ENCODE measurements at places on chromosomes 2 and 18. TPM values are rescaled to one million over a fixed set of nuclear protein-coding genes. Genes with fewer than 3 reads are reported as not detected.

Gene COBLL1
- 1.1 TPM for total RNA-seq

Gene C1QL2
- not detected for total RNA-seq

Gene NOL4
- not detected for total RNA-seq

Gene PLA2R1
- total RNA-seq = 0.28 TPM

Gene ZDBF2
- total RNA-seq = 16.7 TPM

Gene MYL12B
- total RNA-seq = 692 TPM

Gene FTCDNL1
- total RNA-seq = 0.18 TPM

DNA sequence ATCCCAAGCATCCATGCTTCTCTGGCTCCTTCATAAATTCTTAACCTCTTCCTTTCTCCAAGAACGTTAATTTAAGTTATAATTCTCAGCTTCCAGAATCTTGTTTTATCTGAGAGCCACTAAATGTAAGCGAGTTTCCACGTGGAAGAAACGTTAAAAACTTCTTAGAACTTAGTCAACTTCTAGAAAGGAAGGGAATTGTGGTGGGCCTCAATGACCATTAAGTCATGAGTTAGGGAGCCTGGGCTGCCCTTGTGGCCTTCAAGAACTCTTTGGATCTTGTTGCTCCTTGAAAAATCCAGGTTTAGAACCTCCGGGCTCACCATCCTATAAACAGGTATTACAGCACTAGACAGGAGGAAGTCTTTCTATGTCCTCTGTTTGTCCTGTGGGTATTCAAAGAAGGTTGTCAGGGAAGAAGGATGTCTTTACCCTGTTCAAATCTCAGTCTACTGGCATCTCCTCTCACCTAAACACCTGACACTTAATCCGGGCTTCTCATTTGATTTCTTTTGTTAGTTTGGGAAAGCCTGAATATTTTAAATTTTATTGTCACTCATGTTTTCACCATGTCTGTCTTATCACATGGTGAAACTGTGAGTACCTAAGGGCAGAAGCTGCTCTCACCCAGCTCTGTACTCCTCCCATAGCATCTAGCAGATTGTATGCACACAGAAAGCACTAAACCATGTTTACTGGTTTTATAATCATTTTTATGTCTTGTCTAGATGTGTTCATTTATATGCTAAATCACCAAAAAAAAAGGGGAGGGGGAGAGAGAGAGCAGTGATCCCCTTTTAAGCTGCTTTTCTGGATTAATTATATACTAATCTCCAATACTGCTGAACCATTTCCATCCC lies 6.3 kb downstream of the RND3 start:
- H3K27me3 ChIP-seq = no peaks in the 10 kb centered on the region
- peaks cover 54% of the 10 kb centered on the region for H3K36me3 ChIP-seq

DNA sequence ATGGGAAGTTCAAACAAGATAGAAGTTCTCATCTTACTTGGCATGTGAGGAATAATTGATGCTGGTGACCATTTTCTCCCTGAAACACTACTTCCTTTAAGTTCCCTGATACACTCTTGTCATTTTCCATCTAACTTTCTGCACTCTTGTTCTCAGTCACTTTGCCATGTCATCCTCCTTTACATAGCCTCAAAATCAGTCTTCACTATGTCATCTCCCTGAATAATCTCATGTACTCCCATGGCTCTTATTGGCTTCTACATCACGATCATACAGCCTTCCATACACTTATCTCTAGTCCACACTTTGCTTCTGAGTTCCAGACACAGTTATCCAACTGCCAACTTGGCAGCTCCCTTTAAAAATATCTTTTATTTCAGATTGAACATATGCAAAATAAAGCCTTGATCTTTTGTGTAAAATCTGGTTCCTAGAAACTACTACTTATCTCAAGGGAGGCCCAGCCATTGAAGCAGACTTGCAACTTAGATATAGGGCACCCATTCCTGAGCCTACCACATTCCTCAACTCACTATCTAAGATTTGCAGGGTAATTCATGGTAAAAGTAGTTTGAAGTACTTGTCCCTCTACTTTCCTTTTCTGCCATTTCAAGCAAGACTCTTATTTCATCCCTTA lies 1070.2 kb upstream of the NXPH2 start:
- no peaks in the 10 kb centered on the region for H3K36me3 ChIP-seq
- DNase-seq = no peak
- no peak overlapping the region for H3K4me3 ChIP-seq
- no peak overlapping the region for H3K27ac ChIP-seq
- no peaks in the 10 kb centered on the region for H3K4me1 ChIP-seq

- H3K27me3 ChIP-seq = no peaks in the 10 kb centered on the region
- no peaks in the 10 kb centered on the region for H3K36me3 ChIP-seq
- DNase-seq = no peak
- no peak overlapping the region for H3K4me3 ChIP-seq
- H3K4me1 ChIP-seq = peaks cover 54% of the 10 kb centered on the region
These were observed 11.0 kb downstream of the CROCC2 start for GRCh38 chr2:240917009-240917683.

- H3K27me3 ChIP-seq = no peaks in the 10 kb centered on the region
- no peak for DNase-seq
- H3K4me3 ChIP-seq = no peak overlapping the region
- H3K27ac ChIP-seq = no peak overlapping the region
These were observed 51.5 kb upstream of the FRZB start for GRCh38 chr2:182917924-182918323.

- no peaks in the 10 kb centered on the region for H3K36me3 ChIP-seq
- H3K4me3 ChIP-seq = no peak overlapping the region
These were observed 21.8 kb downstream of the SCN3A start for GRCh38 chr2:165182029-165182428.
